ENCODE measurements at places on chromosomes 6 and 20.

- no peak for DNase-seq
These were observed 20.1 kb downstream of the SMLR1 start for GRCh38 chr6:130847001-130847910.

- DNase-seq, result no peak
These were observed 39.0 kb downstream of the MYT1 start for GRCh38 chr20:64203037-64203777.

DNA sequence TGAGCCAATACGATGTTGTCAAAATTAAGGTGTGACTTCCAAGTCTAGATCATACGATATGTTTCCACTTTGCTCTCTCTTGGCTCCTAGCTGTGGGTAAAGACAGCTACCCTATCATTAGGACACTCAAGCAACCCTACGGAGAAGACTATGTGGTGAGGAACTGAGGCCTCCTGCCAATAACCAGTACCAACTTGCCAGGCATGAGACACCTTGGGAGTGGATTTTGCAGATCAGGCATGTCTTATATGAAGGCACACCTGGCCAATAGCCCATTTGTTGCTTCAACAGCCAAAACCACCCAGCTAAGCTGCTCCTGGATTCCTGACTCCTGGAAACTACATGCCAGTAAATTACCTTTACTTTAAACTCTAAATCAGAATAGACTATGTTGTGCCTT lies 863.4 kb downstream of the DHX35 start:
- no peak for DNase-seq

DNA sequence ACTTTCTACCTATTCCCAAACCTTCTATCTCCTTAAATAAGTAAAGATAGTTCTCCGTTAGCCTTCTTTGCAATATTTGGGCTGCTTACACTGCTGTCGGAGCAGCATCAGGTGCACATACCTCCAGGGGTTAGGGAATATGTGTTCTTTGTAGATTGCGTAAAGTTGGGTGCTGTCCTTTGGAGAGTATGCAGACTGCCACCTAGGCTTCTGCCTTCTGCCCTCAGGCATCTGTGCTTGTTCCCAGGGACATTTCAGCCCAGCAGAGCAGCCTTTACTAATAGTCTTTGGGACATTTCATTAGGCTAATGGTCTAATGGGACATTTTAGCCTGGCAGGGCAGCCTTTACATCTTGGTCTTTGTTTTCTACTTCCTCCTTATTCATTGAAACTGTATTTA lies 260.6 kb downstream of the TPBG start:
- no peak for DNase-seq

GRCh38 chr6:157556671-157557430 lies 175.9 kb downstream of the ZDHHC14 start:
- DNase-seq, result peak; percentile 66

GRCh38 chr6:135180542-135181332 lies at the start of gene MYB:
Gene MYB, plus strand, starts transcription at chr6:135181308. Its CDS starts 206 bp downstream, at chr6:135181514.
- peak; percentile 86 for DNase-seq

DNA sequence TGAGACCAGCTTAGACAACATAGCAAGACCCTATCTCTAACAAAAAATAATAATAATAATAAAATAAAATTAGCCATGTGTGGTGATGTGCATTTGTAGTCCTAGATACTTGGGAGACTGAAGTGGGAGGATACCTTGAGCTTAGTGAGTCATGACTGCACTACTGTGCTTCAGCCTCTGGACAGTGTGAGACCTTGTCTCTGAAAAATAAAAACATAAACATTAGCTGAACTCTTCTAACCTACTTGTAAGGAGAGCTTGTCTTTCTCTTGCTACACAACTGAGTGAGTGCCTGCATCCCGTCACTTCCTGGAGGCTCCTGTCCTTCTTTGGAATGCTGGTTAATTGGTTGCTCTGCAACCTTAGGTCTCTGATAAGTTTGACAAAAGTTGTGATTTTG lies 5.1 kb upstream of the DBNDD2 start:
- DNase-seq, result no peak

GRCh38 chr6:45160305-45160704 lies 167.8 kb upstream of the RUNX2 start:
- no peak for DNase-seq

DNA sequence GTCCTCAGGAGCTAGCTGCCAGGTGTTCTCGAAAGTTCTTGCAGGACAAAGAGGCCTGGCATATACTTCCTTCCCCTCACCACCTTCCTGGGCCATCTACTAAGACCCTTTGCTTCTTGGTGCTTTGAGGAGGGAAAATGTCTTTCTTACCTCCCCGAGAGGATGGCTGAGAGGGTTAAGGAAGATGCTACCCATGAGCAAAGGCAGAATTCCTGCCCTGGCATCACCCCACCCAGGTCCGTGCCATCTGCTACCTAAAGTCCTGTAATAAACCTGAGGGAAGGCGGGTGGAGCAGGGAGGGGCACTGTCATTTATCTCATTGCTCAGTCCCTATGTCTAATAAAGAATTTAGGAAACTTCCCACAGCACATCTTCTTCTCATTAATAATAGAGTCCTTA lies 16.2 kb downstream of the GFOD1 start:
- no peak for DNase-seq

Measured in DMS53 (cell line).